ENCODE measurements at places on chromosomes 6 and 20.

GRCh38 chr20:46990017-46990595 is 95.5 kb downstream of the EYA2 start:
- DNase-seq, result peak; percentile 49

GRCh38 chr20:22371843-22372242 is 212.5 kb downstream of the FOXA2 start:
- DNase-seq, result no peak

GRCh38 chr20:39880890-39881289 is 808.1 kb downstream of the MAFB start:
- no peak for DNase-seq

- DNase-seq, result no peak
These were observed 6.9 kb downstream of the ZMYND8 start for GRCh38 chr20:47349365-47350180.

DNA sequence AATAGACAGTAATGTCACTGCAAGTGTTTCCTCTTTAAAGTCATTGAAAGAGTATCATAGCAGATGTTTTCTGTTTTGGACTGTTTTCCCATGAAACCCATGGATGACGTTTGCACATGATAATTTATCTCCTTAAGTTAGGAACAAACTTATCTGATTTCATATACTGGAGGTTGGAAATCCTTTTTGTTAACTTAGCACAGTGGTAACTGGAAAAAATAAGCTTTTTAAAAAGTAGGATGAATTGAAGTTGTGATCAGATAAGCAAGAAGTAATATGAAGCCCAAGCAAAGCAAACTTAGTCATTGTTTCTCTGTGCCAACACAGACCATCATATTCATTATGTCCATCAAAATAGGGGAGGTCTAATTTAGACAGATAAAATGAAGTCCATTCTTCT is 61.6 kb downstream of the PLCB4 start:
- no peak for DNase-seq

- DNase-seq, result no peak
These were observed 301 bp downstream of the PPP1R3D start for GRCh38 chr20:59939879-59940128.

DNA sequence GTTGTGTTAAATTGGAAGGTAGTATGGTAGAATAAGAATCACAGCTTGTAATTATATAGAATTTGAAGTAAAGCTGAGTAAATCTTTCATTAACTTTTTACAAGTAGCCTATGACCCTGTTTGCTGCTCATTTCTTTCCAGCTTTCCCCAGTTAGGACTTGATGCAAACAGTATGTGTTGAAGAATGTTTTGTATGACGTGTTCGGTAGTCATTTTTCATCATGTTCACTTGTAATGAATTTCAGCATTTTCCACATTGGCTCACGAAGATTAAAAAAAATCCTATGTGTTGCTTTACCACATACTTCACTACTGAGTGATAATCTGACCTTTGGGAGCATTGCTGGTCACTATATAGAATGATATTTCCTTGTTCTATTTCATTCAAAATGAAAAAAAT is 162.4 kb downstream of the CDKAL1 start:
- no peak for DNase-seq

DNA sequence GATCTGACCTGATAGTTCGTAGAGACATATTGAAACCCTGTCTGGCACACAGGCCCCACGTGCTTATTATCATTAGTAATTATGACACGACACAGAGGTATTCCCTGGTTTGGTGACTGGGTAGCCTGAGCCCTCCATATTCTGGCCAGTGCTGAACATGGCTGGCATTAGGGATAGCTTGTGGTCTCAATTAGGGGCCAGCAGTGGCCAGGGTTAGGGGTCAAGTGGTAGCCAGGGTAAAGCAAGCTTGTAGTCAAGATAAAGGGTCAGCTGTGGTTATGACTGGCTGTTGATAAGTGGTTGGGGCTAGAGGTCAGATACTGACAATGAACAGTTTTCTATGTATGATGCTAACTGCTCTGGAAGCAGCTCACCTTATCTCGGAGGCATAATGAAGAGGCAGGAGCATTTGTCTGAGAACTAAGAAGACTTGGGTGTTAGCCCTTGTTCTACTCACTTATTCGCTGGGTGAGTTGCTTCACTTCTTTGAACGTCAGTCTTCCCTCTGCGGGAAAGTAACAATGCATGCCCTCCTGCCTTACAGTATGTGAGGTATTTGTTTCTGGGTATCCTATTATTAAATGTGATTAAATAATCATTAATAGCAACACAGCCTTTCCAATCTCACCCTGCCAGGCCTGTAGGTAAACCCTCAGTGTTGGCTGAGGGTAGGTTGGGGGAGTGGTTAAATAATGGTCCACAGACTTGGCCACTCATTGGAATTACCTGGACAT is 66.7 kb downstream of the VEGFA start:
- DNase-seq, result no peak

DNA sequence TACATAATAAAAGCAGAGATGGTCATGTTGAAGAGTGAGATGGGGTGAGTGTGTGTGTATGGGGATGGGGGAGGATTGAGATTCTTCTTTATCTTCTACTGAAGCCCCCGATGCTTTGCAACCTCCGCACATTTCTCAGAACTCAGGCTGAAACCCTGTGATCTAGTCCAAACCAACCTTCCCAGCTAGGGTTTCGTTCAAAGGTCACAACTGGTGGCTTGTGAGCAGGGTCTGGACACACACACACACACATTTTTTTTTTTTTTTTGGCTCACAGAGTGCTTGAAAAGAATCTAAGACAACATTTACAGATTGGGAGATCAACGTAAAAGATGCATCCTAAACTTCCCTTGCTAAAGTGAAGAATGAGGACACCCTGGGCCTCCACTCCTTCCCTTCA is 225.0 kb upstream of the AGPAT4 start:
- DNase-seq, result no peak

GRCh38 chr6:155452576-155452975 is 3.1 kb downstream of the NOX3 start:
- DNase-seq, result no peak

DNA sequence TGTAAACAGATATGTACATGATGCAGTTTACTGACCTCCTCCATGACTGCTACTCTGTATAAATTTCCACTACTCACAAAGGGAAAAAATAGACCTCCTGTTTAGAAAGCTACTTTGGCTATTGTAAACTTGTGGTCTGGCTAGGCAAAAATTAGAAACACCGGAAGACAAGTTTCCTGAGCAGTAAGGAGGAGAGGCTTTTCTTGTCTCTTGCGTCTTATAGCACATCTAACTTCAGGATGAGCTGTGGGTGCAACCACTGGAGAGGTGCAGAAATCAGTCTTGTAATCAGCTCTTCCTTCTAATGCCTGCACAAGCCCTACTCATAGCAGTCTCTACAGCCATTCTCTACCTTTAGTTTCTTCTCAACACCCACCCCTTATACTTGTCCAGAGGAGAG is 296.5 kb upstream of the SLC35B3 start:
- no peak for DNase-seq

DNA sequence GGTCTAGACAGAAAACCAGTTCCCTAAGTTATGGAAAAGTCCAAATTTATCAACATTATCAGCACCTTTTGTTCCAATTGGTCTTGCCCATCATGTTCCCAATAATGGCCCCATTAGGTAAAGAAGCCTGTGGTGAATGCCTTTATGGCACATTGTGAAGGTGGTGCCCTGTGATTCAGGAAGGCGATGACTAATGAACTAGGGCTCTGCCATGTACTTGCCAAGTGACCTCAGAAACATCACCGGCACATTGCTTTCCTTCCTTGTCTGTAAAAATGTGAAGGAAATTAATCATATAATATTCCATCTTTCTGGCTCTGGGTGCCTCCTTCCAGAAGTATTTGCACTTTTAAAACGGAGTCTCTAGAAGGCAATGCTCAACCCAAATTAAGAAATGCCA is 132.3 kb downstream of the UNC5CL start:
- no peak for DNase-seq

DNA sequence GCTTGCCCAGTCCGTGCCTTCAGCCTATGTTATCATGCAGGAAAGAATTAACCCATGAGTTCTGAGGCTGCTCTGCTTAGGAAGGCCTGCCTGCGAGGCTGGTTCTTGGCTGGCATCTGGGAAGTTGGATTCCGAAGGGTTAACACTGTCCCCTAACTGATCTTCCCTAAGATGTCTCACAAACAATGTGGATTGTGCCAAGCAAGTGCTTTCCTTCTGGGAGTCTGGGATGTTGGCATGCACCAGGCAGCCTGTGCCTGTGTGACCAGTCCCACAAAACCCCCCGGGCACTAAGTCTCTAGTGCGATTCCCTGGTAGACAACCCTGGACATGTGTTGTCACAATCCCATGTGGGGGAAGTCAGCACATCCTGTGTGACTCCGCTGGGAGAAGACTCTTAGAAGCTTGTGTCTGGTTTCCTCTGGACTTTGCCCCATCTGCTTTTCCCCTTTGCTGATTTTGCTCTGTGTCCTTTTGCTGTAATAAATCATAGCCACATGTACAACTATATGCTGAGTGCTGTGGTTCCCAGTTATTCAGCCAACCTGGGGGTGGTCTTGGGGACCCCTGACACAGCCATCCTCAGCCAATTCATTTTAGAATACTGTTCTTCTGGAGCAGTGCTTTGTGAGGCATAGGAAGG is 83.8 kb downstream of the SLC22A23 start:
- DNase-seq, result no peak

DNA sequence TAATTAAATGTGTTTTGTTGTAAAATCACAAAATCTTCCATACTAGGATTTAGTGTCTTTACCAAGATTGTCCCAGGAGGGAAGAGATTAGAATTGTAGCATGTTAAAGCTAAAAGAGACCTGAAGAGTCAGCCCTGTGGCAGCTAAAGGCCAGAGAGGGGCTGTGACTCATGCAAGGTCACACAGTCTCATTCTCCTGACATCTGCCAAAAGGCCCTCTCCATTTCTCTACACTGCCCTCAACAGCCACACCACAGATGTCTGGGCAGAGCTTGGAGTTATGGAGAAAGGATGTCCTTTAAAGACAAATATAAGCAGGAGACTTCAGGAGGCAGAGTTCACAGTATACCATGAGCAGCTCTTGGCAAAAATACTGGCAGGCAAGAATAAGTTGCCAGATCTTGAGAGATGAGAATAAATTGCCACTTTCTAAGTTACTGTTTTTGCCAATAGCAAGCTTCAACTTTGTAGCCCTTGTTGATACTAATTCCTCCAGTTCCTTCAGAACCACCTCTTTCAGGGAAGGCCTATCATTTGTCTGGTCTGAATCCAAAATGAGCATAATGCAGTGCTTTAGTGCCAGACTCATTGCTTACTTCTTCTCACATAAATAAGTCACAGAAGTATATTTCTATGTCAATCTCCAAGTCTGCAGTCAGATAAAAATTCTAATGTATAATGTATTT is 41.7 kb downstream of the AKIRIN2 start:
- no peak for DNase-seq
